H4 (cell line): ENCODE measurements at places on chromosomes 7 and 10. TPM values are rescaled to one million over a fixed set of nuclear protein-coding genes. Genes with fewer than 3 reads are reported as not detected.

Gene PROSER2
- total RNA-seq = 1.5 and 1.9 TPM in 2 replicates

DNA sequence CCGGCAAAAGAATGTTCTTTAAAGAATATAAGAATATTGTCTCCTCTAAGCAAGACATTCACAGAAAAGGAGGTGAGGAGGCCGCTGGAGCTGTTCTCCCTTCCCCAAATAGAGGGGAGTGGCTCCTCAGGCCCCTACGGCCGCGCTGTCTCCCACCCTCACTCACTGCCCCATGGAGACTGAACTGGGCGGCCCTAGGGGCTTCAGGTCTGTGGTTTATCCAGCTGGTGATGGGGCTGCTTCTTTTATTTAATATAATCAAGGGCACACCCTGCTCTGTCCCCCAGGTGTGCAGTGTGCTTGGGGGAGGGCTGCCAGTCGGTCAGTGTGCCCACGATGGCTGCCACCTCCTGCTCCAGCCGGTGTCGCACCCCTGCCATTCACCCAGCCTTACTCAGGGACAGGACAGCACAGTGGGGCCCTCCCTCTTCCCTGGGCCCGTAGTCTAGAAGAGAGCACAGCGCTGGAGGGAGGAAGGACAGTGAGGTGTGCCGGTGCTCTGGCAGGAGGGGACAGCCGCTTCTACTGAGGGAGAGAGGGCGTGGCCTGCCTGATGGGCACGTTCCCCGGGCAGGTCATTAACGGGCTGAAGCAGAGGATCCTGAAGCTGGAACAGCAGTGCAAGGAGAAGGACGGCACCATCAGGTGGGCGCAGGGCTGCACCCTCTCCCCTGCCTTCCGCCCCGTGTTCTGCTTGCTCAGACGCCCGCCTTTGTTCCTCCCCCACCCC, 23.4 kb downstream of the IQCE start:
- no peak for DNase-seq

GRCh38 chr10:128507066-128507465, 380.8 kb upstream of the MKI67 start:
- no peak for DNase-seq

Gene LBX1
- total RNA-seq = not detected in 2 replicates

DNA sequence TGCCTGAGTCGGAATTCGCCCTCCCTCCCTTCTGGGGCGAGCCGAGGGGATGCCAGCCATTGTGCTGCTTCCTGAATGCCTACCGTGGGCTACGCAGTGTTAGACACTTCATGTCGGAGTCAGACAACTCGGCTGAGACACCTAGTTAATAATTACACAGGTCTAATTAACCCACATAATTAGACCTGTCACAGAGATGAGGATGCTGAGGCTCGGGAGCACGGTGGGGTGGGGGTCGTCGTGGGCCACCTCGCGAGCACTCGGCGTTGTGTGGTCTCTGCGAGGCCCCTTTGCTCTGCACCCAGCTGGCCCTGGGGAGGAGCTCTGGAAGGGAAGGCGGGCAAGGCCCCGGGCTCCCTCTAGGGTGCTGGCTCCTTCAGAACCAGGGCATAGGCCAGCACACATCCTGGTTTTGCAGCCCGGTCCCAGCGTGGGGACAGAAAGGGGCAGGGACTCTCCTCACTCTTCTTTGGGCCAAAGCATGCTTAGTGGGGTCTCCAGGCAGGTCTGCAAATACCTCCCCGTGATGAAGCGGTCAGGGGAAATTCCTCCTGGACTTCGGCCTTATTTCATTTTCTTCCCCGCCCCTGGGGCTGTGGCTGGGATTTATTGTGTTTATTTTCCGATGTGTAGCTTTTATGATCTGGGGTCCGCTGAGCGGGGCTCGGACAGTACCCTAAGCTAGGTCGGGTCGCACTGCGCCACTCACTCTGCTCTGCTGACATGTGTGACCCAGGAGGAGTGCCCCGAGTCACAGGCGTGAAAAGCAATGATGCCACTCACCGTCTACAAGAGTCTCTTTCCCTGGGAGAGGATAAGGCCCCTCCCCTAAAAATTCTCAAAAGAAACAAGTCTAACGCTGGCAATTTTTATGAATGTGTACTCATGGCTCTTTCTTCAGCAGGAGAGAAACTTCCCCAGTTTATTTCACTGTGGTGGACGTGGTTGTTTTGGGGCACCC, 4.9 kb upstream of the FOXL3 start:
- no peak for DNase-seq

GRCh38 chr10:52741851-52742250, 30.7 kb downstream of the MBL2 start:
- no peak for DNase-seq

- no peak for DNase-seq
Observed at GRCh38 chr10:76491216-76491615, 1059.8 kb downstream of the LRMDA start.

DNA sequence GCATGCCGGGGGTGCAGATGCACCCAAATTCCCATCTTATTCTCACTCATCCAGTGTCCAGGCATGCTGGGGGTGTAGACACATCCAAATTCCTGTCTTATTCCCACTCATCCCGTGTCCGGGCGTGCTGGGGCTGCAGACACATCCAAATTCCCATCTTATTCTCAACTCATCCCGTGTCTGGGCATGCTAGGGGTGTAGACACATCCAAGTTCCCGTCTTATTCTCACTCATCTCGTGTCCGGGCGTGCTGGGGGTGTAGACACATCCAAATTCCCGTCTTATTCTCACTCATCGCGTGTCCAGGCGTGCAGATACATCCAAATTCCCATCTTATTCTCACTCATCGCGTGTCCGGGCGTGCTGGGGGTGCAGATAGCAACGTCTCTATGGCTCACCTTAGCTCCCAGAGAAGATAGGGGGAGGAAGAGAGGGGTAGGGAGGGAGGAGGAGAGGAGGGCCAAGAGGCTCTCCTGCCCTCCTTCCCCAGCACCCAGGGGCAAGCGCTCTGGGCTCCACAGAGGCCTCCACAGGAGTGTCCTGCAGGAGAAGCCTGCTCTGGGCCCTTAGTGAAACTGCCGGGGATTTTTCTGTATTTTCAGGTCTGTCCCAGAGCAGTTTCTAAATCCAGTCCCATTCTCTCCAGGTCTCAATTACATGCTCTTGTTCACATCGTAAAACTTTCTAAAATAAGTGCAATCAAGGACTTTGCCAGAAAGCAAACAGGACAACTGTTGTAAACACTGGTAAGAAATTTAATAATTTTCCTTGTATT, 210.8 kb downstream of the DIP2C start:
- DNase-seq = no peak

Gene CYP26C1
- not detected in 2 replicates for total RNA-seq

- no peak for DNase-seq
Observed at GRCh38 chr7:76047305-76047810, 442 bp downstream of the STYXL1 start.

GRCh38 chr7:83588602-83589240, 60.2 kb downstream of the SEMA3E start:
- DNase-seq = no peak

DNA sequence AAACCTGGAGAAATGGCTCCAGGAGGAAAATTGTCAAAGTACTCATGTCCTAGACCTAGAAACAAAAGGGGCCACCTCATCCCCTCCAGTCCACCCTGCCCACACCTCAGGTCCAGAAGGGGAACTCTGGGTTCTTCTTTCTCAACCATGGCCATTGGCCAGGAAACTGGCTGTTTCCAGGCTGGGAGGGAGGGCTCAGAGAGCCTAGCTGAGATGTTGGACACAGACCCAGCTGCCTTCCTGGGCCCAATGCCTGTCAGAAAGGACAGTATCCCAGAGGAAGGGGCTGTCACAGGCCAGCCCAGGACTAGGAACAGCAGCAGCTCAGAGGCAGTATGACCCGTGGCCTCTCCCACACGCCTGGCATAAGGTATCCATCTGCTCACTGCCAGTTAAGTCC, 9.6 kb downstream of the GRID1 start:
- no peak for DNase-seq

GRCh38 chr10:1240341-1240775, 184.2 kb downstream of the WDR37 start:
- peak; percentile 30 for DNase-seq

DNA sequence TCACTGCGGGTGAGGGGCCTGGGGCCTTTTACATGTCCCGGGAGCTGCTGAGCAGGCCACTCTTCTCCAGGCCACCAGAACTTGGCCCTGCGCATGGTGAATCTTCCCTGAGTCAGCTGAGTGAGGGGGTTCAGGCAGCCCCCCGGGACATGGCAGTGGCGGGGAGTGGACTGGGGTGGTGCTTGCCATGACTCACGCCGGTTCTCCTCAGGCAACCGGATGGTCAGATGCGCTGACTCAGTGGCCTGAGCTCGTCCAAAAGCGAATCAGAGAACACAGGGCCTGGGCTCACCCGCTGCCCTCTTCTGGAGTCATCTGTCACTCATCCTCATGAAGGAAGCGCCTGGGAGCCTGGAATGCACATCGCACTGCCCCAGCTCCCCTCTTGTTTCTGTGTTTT, 33.5 kb downstream of the HTRA1 start:
- DNase-seq = no peak

Gene LRGUK
- total RNA-seq = 0.04 TPM in 1 of 2 replicates, not detected in the other

DNA sequence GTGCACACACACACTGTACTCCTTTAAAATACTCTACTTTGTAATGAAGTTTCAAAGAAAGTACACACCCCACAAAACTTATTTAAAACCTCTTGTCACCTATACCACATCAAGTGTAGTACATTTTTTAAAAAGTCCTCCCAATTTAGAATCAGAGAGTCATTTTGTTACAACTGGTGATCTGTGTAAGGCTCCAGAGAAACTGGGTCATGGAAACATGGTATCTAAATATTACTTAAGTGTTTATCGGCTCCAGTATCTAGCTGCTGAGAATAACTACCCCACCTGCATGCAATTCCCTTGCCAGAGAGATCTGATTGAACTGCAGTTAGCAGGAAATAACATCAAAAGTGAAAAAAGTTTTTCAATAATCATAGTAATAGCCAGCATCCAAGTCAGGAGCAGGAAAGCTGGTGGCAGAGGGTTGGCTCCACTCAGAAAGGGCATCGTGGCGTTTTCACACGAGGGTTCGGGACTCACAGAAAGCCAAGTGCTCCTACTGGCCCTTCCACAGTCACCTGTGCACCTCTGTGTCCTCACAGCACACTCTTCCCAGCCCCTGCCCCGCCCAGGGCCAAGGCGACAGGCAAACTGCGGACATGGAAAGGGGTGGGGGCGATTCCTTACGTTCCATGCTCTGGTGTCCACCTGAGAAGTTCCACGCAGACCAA, 6.5 kb downstream of the RGS10 start:
- DNase-seq = no peak

- DNase-seq = no peak
Observed at GRCh38 chr7:147796581-147796980, 794.0 kb upstream of the C7orf33 start.

- no peak for DNase-seq
Observed at GRCh38 chr10:129743738-129744133, 220.3 kb downstream of the EBF3 start.
